HEK293T (cell line): ENCODE measurements at places on chromosomes 2 and 18.

DNA sequence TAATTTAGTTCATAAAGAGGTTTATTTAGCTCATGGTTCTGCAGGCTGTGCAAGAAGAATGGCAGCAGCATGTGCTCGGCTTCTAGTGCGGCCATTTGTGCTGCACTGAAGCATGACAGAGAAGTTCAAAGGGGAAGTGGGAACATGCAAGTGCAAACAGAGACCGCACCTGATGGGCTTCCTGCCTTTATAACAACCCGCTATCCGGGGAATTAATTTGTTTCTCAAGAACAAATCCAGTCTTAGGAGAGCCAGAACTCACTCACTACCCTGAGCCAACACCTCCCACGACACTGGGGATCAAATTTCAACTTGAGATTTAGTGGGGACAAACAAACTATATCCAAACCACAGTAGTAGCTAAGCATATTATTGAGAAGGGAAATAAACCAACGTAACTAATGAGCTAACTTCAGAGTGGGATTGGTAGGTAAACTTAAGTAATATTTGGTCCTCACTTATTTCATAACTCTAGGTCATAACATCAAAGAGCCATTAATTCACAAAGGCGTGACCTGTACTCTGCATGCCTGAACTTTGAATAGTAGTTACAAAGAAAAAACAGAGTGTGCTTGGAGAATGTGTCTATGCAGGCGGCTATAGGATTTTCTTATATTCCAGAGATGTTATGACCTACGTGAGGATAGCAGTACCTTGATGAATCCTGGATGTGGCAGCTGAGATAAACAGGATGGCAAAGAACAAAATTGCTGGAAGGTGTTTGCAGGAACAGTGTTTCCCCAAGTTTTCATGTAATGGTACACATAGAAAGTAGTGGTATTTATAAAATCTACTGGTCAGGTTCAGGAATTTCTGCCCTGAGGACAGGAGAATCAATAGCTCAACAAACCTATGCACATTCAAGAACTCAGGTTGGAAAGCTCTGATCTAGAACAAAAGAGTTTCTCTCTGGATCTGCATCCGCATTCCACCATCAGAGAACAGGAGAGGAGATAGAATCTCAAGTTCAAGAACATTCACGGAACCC, 845.9 kb upstream of the ID2 start:
- DNase-seq, result no peak

DNA sequence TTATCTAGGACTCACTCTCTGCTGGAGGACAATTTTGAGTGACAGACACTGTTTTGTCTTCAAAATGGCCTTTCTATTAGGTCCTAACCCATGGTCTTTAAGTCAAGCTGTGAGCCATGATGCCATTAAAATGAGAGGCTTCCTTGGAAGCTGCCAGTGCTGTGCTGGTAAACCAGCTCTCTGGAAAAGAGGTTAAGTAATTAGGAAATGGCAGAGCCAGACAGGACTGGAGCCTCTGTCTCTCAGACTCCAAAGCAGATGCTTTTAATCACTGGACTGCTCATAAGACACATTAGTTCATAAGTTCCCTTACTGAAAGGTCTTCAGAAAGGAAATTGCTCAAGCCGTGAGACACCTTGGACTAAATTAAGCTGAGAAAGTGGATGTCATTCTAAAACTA, 25.8 kb upstream of the LHCGR start:
- DNase-seq, result no peak

GRCh38 chr18:23088310-23088709, 47.0 kb upstream of the CABLES1 start:
- DNase-seq, result no peak

- DNase-seq, result no peak
These were observed 52.7 kb upstream of the LDLRAD4 start for GRCh38 chr18:13165636-13166423.

- DNase-seq, result no peak
These were observed 54.9 kb downstream of the CCDC138 start for GRCh38 chr2:108841506-108841905.
